ENCODE measurements at places on chromosomes 7 and 10.

DNA sequence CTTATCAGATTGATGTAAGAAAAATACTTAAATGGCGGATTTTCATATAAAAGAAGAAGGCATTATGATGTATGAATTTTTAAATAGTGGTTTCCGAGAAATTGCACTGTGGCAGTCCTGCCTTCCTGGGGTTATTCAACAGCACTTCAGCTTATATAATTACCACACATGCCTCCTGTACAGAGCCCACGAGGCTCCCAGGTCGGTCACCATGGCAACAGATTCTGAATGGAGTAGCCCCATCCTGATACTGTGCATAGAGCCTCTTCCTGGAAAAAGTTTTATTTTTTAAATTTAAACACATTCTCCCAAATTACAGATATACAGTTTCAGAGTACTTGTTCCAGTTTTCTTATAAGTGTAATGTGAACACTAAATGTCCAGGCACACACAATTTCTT is 15.9 kb upstream of the ASB4 start:
- no peaks in the 10 kb centered on the region for H3K36me3 ChIP-seq
- H3K4me3 ChIP-seq, result no peak overlapping the region
- H3K4me1 ChIP-seq, result no peaks in the 10 kb centered on the region
- no peak for DNase-seq
- no peaks in the 10 kb centered on the region for H3K27me3 ChIP-seq

DNA sequence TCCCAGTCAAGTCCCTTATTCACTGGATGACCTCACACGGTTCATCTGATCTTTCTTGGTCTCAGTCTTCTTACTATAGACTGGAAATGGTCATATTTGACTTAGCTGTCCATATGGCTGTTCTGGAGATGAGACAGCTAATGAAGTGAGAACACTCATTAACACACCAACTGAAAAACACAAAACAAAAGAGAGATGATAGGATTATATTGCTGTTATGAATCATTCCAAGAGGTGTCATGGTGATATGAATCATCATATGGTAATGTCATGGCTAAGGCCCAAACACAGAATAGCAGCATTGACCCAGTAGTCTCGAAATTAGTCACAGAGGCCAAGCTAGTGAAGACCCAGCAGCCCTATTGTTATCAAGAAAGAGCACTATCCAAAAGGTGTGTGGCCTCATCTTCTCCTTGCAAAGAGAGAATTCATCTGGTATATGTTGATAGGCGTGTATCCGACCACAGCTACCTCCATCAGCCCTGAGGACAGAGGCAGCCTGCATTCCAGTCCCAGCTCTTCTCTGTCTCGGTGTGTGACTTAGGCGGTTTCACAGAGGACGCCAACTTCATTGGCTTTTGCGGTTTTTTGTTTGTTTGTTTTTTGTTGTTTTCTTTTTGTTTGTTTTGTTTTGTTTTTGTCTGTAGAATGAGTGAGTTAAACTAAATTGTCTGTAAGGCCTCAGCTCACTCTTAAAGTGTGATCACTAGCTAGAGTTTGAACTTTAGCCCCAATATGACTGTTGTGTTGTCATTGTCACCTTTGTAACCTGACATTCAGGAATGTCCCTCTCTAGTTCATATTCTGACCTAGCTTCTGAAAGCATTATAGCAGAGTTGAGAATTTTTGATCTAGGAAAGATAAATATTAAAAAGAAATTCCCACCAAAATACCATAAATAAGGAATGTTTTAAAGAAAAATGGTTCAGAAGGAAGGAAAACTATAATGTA is 97.4 kb upstream of the PDCD4 start:
- no peaks in the 10 kb centered on the region for H3K36me3 ChIP-seq
- no peak for DNase-seq
- H3K4me1 ChIP-seq, result peaks cover 8% of the 10 kb centered on the region
- peak overlapping the region; percentile 85 for H3K27ac ChIP-seq
- no peak overlapping the region for H3K4me3 ChIP-seq
- no peaks in the 10 kb centered on the region for H3K27me3 ChIP-seq

DNA sequence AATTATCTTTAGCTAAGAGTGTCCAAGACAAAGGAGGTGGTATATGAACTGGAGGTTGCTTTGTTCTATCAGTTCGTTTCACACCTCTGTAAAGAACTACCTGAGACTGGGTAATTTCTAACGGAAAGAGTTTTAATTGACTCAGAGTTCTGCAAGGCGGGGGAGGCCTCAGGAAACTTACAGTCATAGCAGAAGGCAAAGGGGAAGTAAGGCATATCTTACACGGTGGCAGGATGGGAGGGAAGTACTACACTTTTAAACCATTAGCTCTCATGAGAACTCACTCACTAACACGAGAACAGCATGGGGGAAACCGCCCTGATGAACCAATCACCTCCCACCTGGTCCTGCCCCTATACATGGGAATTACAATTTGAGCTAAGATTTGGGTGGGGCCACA is 1202.3 kb upstream of the LRRTM3 start:
- H3K27me3 ChIP-seq, result no peaks in the 10 kb centered on the region
- no peak overlapping the region for H3K27ac ChIP-seq
- no peaks in the 10 kb centered on the region for H3K4me1 ChIP-seq
- no peaks in the 10 kb centered on the region for H3K36me3 ChIP-seq

- no peaks in the 10 kb centered on the region for H3K36me3 ChIP-seq
- no peaks in the 10 kb centered on the region for H3K4me1 ChIP-seq
- no peak for DNase-seq
- no peaks in the 10 kb centered on the region for H3K27me3 ChIP-seq
These were observed 20.5 kb downstream of the FBH1 start for GRCh38 chr10:5910323-5911100.

DNA sequence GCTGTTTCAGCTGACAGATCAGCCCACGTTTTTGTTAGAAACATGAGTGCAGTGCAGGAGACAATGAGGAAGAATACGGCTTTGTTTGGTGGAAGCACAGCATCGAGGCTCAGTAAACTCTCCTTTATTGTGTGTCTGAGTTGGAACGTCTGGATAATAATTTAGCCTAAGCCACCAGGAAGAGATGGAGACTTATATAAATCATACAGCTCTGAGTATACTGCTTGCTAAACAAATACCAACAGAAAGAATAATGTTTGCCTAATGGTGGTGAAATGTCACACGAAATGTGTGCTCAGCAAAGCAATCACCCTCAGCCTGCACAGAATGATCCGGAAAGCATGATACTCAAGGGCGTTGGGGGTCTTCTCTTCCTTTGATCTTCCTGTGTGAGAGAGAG is 664.1 kb upstream of the ADARB2 start:
- H3K27me3 ChIP-seq, result no peaks in the 10 kb centered on the region
- no peak overlapping the region for H3K27ac ChIP-seq
- DNase-seq, result no peak
- H3K4me1 ChIP-seq, result no peaks in the 10 kb centered on the region
- H3K4me3 ChIP-seq, result no peak overlapping the region
- no peaks in the 10 kb centered on the region for H3K36me3 ChIP-seq

DNA sequence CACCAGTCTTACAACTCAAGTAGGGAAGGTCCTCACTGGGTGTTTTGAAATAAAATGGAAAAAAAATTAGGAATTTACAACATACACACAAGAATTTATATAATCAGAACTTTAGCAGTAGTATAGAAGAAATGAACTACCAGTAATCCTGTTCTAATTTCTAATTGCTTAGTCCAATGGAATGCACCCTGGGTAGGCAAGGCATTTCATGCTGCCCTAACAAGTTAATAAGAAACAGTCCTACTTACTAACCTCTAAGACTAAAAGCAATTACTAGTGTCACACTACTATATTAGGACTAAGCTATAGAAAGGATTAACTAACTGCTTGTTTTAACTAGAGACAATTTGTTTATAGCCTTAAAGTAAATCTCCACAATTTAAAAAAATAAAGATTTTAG is 158.1 kb downstream of the BTAF1 start:
- no peak for DNase-seq
- no peak overlapping the region for H3K27ac ChIP-seq
- no peak overlapping the region for H3K4me3 ChIP-seq
- no peaks in the 10 kb centered on the region for H3K36me3 ChIP-seq
- H3K27me3 ChIP-seq, result no peaks in the 10 kb centered on the region
- H3K4me1 ChIP-seq, result no peaks in the 10 kb centered on the region

GRCh38 chr10:108275895-108276685 is 1111.6 kb upstream of the SORCS1 start:
- no peaks in the 10 kb centered on the region for H3K4me1 ChIP-seq
- no peaks in the 10 kb centered on the region for H3K27me3 ChIP-seq
- H3K36me3 ChIP-seq, result no peaks in the 10 kb centered on the region
- no peak overlapping the region for H3K27ac ChIP-seq
- no peak overlapping the region for H3K4me3 ChIP-seq

- no peaks in the 10 kb centered on the region for H3K27me3 ChIP-seq
- no peaks in the 10 kb centered on the region for H3K36me3 ChIP-seq
- DNase-seq, result no peak
- H3K4me3 ChIP-seq, result no peak overlapping the region
- no peak overlapping the region for H3K27ac ChIP-seq
These were observed 118.4 kb upstream of the ANK3 start for GRCh38 chr10:60508037-60508436.

- no peak for DNase-seq
- no peaks in the 10 kb centered on the region for H3K36me3 ChIP-seq
- peaks cover 43% of the 10 kb centered on the region for H3K4me1 ChIP-seq
- no peak overlapping the region for H3K27ac ChIP-seq
- no peak overlapping the region for H3K4me3 ChIP-seq
- H3K27me3 ChIP-seq, result peaks cover 8% of the 10 kb centered on the region
These were observed 3.2 kb downstream of the TRIL start for GRCh38 chr7:28954946-28955345.

DNA sequence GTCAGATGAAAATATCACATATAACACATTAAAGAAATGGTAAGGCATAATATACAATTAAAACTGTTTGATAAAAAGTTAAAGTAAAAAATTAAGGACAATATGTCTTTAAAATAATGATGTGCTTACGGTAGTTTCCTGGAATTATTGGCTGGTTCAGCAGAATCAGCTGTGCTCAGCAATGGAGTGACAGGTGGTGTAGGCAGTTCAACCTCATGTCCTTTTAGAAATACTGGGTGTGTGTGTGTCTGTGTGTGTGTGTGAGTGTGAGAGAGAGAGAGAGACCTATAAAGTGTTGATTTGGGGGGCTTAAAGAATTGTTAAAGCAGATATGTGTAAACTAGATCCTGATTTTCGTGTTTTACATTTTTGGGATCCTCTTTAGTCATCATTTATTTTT is 141.2 kb downstream of the ADAM22 start:
- no peaks in the 10 kb centered on the region for H3K27me3 ChIP-seq
- no peak overlapping the region for H3K4me3 ChIP-seq
- H3K4me1 ChIP-seq, result no peaks in the 10 kb centered on the region
- no peaks in the 10 kb centered on the region for H3K36me3 ChIP-seq
- no peak overlapping the region for H3K27ac ChIP-seq

GRCh38 chr7:31003721-31004120 is 40.0 kb downstream of the GHRHR start:
- DNase-seq, result no peak
- H3K4me1 ChIP-seq, result no peaks in the 10 kb centered on the region
- H3K27ac ChIP-seq, result no peak overlapping the region
- H3K27me3 ChIP-seq, result no peaks in the 10 kb centered on the region
- H3K4me3 ChIP-seq, result no peak overlapping the region

DNA sequence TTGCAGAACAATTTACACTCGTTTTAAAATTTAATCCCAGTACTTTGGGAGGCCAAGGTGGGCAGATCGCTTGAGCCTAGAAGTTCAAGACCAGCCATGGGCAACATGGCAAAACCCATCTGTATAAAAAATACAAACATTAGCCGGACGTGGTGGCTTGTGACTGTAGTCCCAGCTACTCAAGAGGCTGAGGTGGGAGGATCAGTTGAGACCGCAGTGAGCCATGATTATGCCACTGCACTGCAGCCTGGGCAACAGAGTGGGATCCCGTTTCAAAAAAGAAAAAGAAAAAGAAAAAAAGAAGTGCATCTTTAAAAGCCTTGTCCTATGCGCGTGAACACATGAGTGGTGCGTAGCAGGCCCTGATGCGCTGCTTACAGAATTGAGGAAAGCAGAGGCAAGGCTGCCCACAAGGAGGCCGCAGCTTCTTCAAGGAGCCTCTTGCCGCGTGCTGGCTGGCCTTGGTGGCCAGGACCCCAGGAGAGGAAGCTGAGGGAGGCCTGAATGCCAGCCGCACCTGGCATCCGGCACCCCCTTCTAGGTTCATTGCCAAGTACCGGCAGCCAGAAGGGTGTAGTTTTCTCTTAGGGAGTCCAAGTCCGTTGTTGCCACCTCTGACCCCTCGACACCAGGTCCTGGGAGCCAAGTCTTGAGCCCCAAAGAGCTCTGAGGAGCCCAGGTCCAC is 124.5 kb downstream of the UBE2H start:
- no peak overlapping the region for H3K27ac ChIP-seq
- no peaks in the 10 kb centered on the region for H3K36me3 ChIP-seq
- no peak for DNase-seq
- no peak overlapping the region for H3K4me3 ChIP-seq
- H3K4me1 ChIP-seq, result peaks cover 10% of the 10 kb centered on the region
- no peaks in the 10 kb centered on the region for H3K27me3 ChIP-seq

- H3K27ac ChIP-seq, result no peak overlapping the region
- DNase-seq, result no peak
- no peak overlapping the region for H3K4me3 ChIP-seq
These were observed 616.6 kb downstream of the XPNPEP1 start for GRCh38 chr10:109306698-109307097.

DNA sequence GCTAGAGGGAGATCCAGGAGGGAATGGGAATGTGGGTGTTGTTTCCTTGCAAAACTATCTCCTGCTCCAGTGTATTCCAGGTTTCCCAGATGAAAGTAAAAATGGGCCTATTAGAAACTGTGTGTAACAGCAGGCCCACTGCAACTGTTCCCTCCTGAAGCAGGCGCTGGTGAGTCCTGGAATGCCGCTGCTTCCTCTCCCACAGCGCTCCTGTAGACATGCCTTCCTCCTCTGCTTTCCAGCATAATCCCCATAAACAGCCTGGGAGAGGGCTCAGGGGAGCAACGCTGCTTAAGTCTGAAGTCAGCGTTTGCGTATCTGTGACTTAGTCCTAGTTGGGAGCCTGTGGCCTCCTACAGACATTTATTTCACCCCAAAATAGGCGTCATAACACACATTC is 551.0 kb upstream of the FOXK1 start:
- H3K27ac ChIP-seq, result no peak overlapping the region
- H3K36me3 ChIP-seq, result no peaks in the 10 kb centered on the region
- H3K4me1 ChIP-seq, result no peaks in the 10 kb centered on the region
- no peak overlapping the region for H3K4me3 ChIP-seq
- no peak for DNase-seq

GRCh38 chr7:88259656-88260380 is 40.0 kb upstream of the SRI start:
- no peak for DNase-seq
- no peaks in the 10 kb centered on the region for H3K4me1 ChIP-seq
- H3K36me3 ChIP-seq, result no peaks in the 10 kb centered on the region
- H3K27ac ChIP-seq, result no peak overlapping the region

GRCh38 chr10:8811201-8811600 is 756.7 kb downstream of the GATA3 start:
- no peak overlapping the region for H3K27ac ChIP-seq
- no peak for DNase-seq
- no peaks in the 10 kb centered on the region for H3K36me3 ChIP-seq
- no peaks in the 10 kb centered on the region for H3K27me3 ChIP-seq

GRCh38 chr7:151743481-151743983 is 133.4 kb downstream of the PRKAG2 start:
- no peaks in the 10 kb centered on the region for H3K36me3 ChIP-seq
- H3K27me3 ChIP-seq, result no peaks in the 10 kb centered on the region

GRCh38 chr10:60446851-60447250 is 57.2 kb upstream of the ANK3 start:
- H3K27ac ChIP-seq, result no peak overlapping the region
- DNase-seq, result no peak
- H3K36me3 ChIP-seq, result no peaks in the 10 kb centered on the region
- no peaks in the 10 kb centered on the region for H3K27me3 ChIP-seq
- H3K4me1 ChIP-seq, result no peaks in the 10 kb centered on the region
- no peak overlapping the region for H3K4me3 ChIP-seq

GRCh38 chr10:80498078-80498832 is 39.4 kb upstream of the SH2D4B start:
- peaks cover 6% of the 10 kb centered on the region for H3K4me1 ChIP-seq
- no peak overlapping the region for H3K4me3 ChIP-seq
- no peaks in the 10 kb centered on the region for H3K36me3 ChIP-seq
- H3K27me3 ChIP-seq, result no peaks in the 10 kb centered on the region
- DNase-seq, result no peak

Data from Peyer's patch (tissue), 4 donors.